Hippocampal formation (tissue), 2 donors: ENCODE measurements at places on chromosomes 3 and 15.

- peak; percentile 52 for DNase-seq
Observed at GRCh38 chr3:157335233-157336076, 101.2 kb upstream of the PTX3 start.

DNA sequence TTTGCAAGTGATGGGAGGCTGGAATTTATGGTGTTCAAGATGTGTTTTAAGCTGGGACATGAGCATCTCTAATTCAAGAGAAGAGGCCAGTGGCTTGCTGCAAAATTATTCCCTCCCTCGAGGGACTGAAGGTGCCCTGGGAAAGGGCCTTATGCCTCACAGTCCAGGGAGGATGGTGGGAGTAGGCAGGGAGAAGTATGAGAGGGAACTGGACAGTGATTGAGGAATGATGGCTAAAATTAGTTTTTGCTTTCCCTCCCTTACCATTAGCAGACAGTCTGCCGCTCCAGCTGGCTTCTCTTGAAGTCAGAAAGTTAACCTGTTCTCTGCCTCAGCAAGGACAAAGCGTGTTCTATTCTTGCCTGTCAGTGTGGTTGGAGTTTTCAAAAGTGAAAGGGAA is 139.8 kb upstream of the SEMA6D start:
- no peak for DNase-seq

DNA sequence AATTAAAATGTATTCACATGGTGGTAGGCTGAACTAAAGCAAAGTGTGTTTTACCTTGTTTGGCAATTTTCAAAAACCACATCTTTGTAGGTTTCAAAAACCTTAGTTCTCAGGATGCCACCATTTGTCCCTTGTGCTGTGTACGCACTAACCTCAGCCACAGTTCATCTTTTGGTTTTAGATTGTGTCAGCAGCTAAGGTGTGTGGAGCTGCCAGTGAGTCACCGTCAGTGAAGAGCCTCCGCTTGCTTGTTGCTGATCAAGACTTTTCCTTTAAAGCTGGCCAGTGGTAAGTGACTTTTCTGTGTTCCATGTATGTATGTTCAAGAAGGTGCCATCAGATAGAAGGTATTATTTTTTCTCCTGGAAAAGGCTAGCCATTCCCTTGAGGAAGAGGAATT is 21.1 kb downstream of the OXNAD1 start:
- no peak for DNase-seq

- DNase-seq = no peak
Observed at GRCh38 chr3:151305060-151305774, 11.4 kb downstream of the GPR87 start.

DNA sequence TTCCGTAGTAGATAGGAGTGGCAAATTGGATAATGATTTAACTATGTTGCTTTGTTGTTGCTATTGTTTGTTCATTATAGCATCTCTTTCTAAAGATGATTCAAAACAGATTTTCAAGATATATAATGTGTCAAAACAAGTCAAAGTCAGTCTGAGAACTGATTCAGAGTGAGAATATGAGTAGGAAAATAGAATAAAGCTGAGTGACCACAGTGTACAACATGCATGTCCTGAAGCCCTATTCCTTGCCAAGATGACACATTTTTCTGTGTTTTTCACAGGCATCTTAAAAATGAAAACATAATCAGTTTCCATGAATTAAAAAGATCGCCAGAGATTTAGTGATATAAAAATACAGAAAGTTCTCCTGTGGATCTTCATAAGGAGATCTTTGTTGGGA is 57.0 kb upstream of the THRB start:
- DNase-seq = no peak

DNA sequence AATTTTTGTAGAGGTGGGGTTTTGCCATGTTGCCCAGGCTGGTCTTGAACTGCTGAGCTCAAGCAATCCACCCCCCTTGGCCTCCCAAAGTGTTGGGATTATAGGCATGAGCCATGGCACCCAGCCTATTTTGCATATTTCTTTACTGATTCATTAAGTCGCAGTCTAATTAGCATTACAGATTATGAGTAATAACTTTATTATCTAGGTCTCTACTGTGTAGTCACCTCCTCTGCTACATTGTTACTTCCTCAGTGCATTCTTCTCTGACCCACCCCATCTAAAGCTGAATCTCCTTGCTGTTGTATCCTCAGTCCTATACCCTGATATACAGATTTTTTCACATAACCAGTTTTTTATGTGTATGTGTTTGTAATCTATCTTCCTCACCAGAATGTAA is 61.7 kb downstream of the TFDP2 start:
- no peak for DNase-seq

DNA sequence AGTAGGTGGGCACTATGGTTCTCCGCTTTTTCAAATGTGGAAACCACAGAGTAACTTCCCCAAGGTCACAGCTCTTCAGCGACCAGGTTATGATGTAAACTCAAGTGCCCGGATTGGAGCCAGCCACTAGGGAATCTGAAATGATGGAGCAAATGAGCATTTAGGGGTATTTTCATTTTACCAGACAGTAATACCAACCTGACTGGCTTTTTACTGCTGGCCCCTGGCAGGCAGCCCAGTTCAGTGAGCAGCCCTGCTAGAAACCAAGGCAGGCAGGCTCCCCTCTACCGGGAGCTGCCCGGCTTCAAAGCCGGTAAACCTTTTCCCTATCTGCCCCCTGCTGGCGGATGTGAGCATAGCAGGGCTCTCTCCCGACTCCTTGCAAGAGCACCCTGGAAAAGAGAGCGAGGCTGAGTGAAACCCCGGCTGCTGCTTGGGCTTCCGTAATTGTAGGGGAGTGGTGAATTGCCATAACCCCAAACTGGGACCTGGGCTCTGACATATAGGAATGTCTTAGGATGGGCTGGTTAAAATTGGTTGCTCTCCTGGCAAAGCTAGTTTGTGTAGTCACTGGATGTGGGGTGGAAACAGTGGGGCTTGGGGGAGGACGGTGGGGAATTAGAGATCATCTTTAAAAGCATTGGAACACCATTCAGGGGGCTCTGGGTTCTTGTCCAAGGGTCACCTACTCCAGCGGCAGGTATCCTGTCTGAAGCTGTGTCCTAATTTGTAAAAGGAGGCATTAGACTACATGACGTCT is 98.0 kb upstream of the TNFAIP8L3 start:
- DNase-seq = peak; percentile 71

GRCh38 chr15:39433376-39433775 is 147.5 kb upstream of the THBS1 start:
- DNase-seq = no peak

DNA sequence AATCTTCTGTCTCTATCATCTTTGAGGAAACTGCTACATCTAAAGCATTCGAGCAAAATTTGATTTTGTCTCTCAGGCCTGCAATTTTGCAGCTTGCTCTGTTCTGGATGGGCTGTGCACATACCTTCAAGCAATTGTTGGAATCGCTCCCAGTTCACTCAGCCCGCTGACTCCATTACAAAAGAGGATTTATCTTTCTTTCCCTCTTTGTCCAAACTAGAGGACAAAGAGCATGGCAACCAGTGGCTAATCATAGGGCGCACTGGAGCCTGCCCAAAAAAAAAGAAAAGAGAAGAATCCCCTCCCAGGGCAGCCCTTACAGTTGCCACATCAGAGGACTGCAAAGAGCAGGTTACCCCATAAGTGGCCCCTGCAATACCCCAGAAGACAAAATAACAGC is 49.0 kb upstream of the DUT start:
- DNase-seq = no peak

DNA sequence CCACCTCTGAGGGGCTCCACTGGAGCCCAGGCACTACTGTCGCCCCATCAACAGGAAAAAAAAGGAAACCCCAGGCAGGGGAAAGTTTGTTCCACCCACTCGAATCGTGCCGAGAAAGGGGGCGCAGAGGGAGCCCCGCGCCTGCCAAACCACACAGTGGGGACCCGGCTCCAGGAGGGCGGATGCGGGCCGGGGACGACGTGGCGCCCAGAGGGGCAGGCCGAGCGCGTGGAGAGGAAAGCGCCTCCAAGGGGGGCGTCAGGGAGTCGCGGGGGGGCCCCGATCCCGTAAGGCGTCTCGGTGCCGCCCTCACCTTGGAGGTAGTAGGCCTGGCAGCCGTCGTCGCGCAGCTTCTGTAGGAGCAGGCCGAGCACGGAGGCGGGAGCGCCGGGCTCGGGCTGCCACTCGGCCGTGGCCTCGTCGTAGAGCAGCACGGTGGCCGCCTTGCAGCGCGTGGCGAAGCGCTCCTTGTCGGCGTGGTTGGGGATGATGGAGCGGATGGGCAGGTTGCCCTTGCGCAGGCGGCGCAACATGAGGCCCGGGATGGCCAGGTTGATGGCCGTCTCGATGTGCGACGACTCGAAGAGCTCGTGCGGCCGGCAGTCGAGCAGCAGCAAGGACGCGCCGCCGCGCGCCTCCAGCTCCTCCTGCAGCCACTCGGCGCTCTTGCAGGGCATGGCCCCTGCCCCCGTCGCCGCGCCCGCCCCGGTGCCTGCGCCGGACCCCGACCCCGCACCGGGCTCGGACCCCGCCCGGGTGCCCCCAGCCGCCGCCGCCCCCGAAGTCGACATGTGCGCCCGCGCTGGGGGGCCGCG is 627 bp downstream of the DUSP7 start:
- no peak for DNase-seq

GRCh38 chr15:85607141-85607806 is 187.5 kb downstream of the KLHL25 start:
- DNase-seq = no peak

DNA sequence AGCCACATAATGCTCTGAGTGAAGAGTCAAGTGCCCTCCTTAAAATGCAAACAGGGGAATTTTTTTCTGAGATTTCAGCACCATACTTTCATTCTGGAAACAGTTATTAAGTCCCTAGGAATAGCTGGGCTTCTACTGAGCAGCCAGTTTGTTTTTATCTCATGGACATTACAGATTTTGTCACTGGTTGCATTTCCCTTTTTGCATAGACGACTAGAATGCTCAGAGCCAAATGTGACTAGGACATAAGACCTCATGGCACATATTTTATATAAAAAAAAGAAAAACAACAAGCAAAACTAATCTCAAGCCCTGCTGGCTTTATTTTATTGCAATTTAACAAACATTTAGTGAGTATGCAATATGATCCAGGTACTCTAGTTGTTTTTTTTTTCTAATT is 112.7 kb upstream of the NANOGP8 start:
- DNase-seq = no peak

GRCh38 chr15:29680465-29681165 is 141.7 kb downstream of the TJP1 start:
- DNase-seq = no peak

DNA sequence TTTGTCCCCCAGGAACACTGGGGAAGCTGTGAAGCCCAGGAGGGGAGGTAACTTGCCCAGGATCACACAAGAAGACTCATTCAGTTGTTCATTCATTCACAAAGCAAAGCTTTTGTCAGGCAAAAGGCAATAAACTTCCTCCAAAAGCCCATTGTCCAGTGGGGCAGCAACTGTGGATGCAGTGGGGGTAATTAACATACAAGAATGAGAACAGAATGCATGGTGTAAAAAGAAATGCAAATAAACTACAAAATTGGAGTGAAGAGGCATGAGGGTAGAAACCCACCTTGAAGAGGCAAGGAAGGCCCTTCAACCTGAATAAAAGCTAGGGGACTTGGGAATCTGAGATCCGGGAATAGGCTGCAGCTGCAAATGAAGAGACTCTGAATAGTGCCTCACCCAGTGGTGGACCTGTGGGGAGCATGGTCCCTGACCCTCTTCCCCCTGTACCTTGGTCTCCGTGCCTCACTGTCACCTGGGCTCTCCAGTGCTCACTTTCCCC is 363.6 kb downstream of the CLSTN2 start:
- DNase-seq = no peak

DNA sequence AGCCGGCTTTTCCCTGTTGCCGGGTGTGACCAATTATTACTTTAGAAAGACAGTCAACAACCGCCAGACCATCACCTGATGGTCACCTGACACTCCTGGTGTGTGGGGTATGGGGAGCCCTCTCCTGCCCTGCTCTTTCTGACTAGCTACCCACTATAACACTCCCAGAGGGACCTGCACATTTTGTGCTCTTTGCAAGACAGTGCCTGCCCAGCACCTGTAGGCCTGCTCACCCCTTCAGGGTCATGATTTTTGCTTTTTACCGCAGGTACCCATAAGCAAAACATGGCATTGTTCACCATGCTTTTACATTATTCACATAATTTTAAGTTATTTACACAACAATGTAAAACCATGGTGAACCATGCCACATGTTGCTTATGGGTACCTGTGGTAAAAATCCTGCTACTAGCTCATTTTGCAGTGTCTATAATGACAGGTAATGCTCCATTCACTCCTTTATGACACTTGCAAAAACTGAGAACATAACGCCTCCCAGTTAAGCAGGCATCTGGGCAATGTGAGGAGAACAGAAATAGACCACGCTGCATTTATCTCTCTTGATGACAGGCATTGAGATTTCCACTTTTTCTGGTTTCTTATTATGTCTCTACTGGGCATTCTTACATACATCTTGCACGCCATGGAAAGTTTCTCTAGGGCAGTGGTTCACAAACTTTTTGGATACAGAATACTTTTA is 9.9 kb downstream of the CCRL2 start:
- no peak for DNase-seq

DNA sequence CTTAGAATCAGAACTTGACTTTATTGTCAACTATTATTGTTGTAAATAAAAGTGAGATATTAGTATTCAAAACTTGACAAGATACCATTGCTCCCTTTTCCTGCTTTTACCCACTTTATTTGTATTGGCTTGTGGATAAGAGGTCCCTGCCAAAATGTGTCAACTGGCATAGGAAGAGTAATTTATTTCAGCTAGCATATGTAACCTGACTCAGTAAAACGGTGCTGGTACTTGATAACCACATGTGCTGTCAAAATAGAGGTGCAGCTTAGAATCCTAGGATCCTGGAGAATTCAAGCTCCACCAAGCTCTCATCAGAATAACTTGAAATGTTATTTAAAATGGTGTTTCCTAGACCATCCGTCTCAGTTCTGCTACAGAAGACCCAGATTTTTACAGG is 90.2 kb upstream of the TGFBR2 start:
- DNase-seq = no peak

DNA sequence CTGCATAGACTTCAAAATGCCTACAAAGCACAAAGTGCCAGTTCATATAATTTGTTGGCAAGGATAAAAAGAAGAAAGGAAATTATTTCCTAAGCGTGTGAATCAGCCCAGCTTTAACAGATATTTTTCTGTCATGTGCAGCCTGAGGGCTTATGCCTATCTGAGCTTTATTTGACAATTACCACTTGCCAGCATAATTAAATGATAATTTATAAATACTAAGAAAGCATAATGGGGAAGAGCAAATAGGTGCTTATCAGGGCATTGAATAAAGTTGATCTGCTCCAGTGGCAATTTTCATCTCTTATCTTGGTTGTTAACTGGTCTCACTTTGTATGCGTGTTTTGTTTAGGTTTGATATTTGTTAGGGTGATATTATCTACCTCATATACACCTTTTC is 313.4 kb upstream of the DNAJC19 start:
- DNase-seq = no peak

DNA sequence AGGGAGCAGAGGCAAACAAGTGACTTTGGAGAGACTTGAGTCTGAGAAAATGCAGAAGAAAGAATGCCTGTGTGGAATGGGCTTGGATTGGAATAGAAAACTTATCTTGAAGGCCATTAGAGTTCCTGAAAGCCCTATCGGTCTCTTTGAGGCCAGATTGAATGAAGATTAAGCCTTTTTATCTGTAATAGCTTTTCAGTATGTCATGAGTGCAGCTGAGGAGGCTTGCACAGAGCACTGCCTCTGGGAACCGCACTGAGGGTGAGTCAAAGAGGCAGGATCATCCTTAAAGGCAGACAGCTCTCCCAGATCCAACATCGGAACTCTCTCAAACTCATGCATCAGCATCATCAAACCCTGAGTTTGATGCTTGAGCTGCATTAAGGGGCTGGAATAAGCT is 515.2 kb downstream of the NTRK3 start:
- no peak for DNase-seq
